ENCODE measurements at places on chromosomes 4 and X. TPM values are rescaled to one million over a fixed set of nuclear protein-coding genes. Genes with fewer than 3 reads are reported as not detected.

- no peaks in the 10 kb centered on the region for H3K36me3 ChIP-seq
- no peak overlapping the region for H3K4me3 ChIP-seq
- no peaks in the 10 kb centered on the region for H3K27me3 ChIP-seq
- H3K27ac ChIP-seq: no peak overlapping the region
- no peak for DNase-seq
Observed at GRCh38 chr4:138267835-138268234, 25.7 kb upstream of the SLC7A11 start.

TLR6 gene
- total RNA-seq: 12.8 TPM

GRCh38 chr4:186840222-186840701 lies 116.6 kb upstream of the FAT1 start:
- DNase-seq: no peak
- no peak overlapping the region for H3K27ac ChIP-seq
- H3K4me3 ChIP-seq: no peak overlapping the region
- no peaks in the 10 kb centered on the region for H3K27me3 ChIP-seq

DNA sequence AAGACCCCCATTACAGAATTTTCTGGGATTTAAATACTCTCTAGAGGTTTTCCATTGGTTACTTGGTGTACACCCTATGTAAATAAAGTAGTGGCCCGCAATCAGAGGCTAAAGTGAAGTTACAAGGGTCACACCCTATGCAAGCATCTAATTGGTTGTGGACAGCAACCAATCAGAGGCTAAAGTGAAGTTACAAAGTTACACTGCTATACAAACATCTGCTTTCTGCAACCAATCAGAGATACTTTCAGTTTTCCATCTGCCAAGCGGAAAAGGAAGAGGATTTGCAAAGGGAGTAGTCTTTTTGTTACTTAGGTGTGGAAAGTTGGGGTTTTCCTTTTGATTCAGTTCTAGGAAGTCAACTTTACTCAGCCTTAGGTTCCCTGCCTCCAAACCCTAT lies 2.0 kb upstream of the ATRX start:
- H3K27ac ChIP-seq: no peak overlapping the region
- H3K4me1 ChIP-seq: no peaks in the 10 kb centered on the region
- H3K36me3 ChIP-seq: no peaks in the 10 kb centered on the region
- no peak for DNase-seq
- no peak overlapping the region for H3K4me3 ChIP-seq

XG gene
- total RNA-seq: 5.9 TPM

TMLHE gene
- 18.4 TPM for total RNA-seq

AMBN gene
- total RNA-seq: not detected

DNA sequence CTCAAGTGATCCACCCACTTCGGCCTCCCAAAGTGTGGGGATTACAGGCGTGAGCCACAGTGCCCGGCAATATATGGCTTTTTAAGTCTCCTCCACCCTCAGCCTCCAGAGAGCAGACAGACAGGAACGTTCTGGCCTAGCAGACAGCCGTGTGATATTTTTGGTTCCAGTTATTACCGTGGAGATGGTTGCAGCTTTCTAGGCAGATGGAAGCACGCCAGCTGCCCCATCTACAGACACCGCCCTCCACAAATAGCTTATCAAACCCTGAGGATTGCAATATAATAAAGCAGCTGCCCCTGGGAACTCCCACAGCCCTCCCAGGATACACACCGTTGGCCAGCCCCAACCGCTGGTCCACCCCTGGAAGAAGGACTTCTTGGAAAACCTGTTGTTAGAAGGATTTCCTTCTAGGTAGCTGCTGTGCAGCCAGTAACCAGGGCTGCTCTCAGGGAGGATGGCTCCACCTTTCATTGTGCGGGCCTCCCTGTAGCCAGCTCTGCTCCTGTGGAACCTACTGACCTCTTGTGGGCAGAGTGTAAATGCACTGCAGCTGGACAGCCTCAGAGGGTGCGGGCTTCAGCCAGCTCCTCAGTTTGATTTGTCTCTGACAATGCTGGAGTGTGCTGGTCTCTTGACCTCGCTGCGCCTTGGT lies 44.0 kb downstream of the SLC25A5 start:
- no peak overlapping the region for H3K27ac ChIP-seq
- H3K36me3 ChIP-seq: no peaks in the 10 kb centered on the region
- no peak overlapping the region for H3K4me3 ChIP-seq
- no peaks in the 10 kb centered on the region for H3K27me3 ChIP-seq
- peak; percentile 61 for DNase-seq

GRCh38 chrX:3697220-3697684 lies 16.2 kb downstream of the PRKX start:
- no peak overlapping the region for H3K27ac ChIP-seq
- H3K36me3 ChIP-seq: no peaks in the 10 kb centered on the region
- DNase-seq: no peak
- H3K4me3 ChIP-seq: no peak overlapping the region
- no peaks in the 10 kb centered on the region for H3K27me3 ChIP-seq

STPG2 gene
- total RNA-seq: 0.65 TPM

GK2 gene
- not detected for total RNA-seq

POLN gene
- 3.2 TPM for total RNA-seq

ACE2 gene
- total RNA-seq: not detected

PSAPL1 gene
- not detected for total RNA-seq

DNA sequence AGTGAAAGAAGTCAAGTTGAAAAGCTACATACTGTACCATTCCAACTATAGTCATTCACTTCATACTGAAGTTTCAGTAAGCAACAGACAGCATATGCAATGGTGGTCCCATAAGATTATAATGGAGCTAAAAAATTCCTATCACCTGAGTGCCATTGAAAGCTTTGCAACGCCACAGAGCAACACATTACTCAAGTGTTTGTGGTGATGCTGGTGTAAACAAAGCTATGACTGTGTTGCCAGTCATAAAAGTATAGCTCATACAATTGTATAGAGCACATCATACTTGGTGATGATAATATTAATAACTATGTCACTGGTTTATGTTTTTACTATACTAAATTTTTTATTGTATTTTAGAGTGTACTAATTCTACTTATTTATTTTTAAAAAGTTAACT lies 78.9 kb downstream of the NAF1 start:
- H3K4me1 ChIP-seq: no peaks in the 10 kb centered on the region
- no peaks in the 10 kb centered on the region for H3K27me3 ChIP-seq
- H3K27ac ChIP-seq: no peak overlapping the region
- no peak for DNase-seq
- H3K4me3 ChIP-seq: no peak overlapping the region

DNA sequence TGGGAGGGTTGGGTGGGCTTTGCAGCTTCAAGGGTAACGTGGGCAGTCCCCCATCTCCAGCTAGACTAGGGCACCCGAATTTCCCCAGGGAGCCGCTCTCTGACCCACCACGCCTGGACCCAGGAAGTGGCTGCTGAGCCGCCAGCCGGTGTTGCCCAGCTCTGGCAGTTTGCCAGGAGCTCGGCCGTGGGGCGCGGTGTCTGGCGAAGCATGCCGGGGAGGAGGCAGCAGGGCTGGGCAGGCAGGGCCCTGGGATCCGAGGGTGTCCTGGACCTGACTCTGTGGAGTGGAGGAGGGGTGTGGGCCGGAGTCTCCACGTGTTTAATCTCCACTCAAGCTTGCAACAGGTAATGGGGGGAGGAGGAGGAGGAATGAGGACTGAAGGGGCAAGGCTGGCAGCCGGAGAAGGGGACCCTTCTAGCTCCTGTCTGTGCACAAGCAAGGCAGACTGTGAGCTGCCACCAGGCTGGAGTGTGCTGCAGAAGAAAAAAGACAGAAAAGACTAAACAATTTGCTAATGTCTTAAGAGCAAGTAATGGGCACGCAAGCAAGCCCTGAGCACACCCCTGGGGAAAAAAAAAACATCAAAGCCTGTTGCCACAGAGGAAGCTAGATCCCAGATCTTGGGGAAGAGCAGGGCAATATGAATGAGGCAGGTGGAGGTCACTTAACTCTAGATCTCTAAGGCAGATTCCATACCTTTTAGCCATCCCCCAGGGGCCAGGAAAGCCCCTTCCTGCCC lies 2.4 kb downstream of the LONRF3 start:
- H3K27ac ChIP-seq: no peak overlapping the region
- no peaks in the 10 kb centered on the region for H3K36me3 ChIP-seq
- DNase-seq: peak; percentile 85
- peak overlapping the region; percentile 1 for H3K4me3 ChIP-seq
- H3K4me1 ChIP-seq: no peaks in the 10 kb centered on the region

- H3K36me3 ChIP-seq: no peaks in the 10 kb centered on the region
- H3K27me3 ChIP-seq: no peaks in the 10 kb centered on the region
- H3K4me3 ChIP-seq: no peak overlapping the region
- DNase-seq: no peak
- H3K4me1 ChIP-seq: no peaks in the 10 kb centered on the region
- H3K27ac ChIP-seq: no peak overlapping the region
Observed at GRCh38 chr4:54742636-54743399, 85.1 kb downstream of the KIT start.

VCX gene
- total RNA-seq: not detected

GRCh38 chrX:13827298-13828090 lies 10.6 kb upstream of the GPM6B start:
- no peak overlapping the region for H3K27ac ChIP-seq
- no peak for DNase-seq
- H3K36me3 ChIP-seq: no peaks in the 10 kb centered on the region
- no peaks in the 10 kb centered on the region for H3K27me3 ChIP-seq
- no peaks in the 10 kb centered on the region for H3K4me1 ChIP-seq

CXorf49 gene
- not detected for total RNA-seq

DNA sequence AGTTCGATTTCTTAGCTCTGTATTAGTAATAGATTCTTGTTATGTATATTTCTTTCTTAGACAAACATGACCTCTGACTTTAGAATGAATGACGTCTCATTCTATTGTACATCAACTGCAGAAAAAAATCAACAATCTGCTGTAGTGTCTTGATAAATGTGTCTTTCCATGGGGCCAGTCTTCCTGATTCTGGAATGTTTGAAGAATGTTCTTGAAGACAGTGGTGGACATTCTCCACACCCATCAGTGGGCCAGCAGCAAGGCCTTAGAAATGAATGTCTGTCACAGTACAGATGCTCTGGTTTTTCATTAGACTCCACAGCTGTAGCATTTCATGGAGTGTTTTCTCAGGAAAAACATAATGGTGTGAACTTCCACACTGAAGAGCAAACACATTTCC lies 63.2 kb upstream of the FAM47B start:
- no peak for DNase-seq
- H3K27ac ChIP-seq: no peak overlapping the region
- H3K27me3 ChIP-seq: no peaks in the 10 kb centered on the region
- no peaks in the 10 kb centered on the region for H3K36me3 ChIP-seq
- no peaks in the 10 kb centered on the region for H3K4me1 ChIP-seq

DNA sequence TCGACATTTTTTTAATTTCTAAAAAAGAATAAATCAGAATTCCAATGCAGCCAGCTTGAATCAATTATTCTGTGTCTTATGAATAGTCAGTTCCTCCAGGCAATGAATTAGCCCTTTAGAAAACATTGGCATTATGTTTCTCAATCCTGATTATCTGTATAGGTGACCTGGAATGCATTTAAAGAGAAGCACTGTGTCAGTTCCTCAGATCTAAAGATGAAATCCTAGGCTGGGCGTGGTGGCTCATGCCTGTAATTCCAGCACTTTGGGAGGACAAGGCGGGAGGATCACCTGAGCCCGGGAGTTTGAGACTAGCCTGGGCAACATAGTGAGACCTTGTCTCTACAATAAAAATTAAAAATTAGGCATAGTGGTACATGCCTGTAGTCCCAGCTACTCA lies 43.5 kb downstream of the MND1 start:
- H3K27ac ChIP-seq: no peak overlapping the region
- H3K4me1 ChIP-seq: no peaks in the 10 kb centered on the region
- no peak for DNase-seq
- no peaks in the 10 kb centered on the region for H3K36me3 ChIP-seq
- no peaks in the 10 kb centered on the region for H3K27me3 ChIP-seq
- no peak overlapping the region for H3K4me3 ChIP-seq

- no peaks in the 10 kb centered on the region for H3K4me1 ChIP-seq
- no peak overlapping the region for H3K27ac ChIP-seq
- H3K36me3 ChIP-seq: no peaks in the 10 kb centered on the region
- H3K4me3 ChIP-seq: no peak overlapping the region
- no peak for DNase-seq
- H3K27me3 ChIP-seq: no peaks in the 10 kb centered on the region
Observed at GRCh38 chr4:56374956-56375355, 12.3 kb downstream of the AASDH start.

DNA sequence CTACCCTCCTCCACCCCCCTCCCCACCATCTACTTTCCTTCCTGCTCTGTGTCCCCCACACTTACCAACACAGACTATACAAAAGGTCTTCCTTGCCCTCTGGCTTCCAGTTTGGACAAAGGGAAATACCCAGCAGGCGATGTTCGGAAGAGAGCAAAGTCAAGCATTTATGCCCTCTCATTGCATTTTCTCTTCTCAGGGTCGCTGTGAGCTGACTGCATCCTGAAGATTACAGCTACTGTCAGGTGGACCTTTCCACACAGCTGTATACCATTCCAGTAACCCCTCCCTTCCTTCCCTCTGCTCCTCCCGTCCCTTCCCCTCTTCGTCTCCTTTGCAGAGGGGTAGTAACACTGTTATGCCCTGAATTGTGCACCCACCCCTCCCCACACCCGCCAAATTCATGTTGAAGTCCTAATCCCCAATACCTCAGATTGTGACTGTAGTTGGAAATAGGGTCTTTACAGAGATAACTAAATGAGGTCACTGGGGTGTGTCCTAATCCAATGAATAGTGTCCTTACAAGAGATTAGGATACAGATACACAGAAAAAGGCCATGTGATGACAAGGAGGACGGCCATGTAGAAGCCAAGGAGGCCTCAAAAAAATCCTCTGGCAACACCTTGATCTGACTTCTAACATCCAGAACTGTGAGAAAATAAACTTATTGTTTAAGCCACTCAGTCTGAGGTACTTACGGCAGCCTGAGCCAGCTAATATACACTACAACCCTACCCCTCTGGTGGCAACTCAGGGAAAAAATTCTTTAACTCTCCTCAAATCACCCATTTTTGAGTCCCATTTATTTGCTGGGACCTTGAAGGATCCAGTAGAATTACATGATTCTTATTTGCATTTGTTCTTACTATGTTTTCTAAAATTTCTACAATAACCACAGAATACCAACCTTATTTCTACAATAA lies 11.7 kb downstream of the MORF4L2 start:
- no peaks in the 10 kb centered on the region for H3K27me3 ChIP-seq
- no peaks in the 10 kb centered on the region for H3K4me1 ChIP-seq
- H3K27ac ChIP-seq: peak overlapping the region; percentile 17
- no peak for DNase-seq
